T-helper 1 cell (primary cell): ENCODE measurements at places on chromosomes 6 and 20.

DNA sequence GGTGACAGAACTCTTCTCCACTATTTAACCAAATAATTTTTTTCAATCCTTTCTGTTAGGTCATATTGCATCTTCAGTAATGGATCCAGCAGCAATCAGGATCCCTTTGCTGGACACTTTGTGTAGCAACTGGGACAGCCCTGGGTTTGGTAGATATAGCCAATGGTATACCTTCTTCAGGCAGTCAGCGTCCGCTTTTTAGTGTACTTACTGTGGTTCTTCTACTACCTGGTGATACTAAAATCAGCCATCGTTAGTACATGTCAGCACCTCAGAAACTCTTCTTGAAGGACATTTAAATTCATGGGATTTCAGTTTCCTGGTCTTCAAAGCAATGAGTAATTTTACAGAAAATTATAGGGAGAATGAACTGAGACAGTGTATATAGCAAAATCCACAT lies 93.5 kb downstream of the ADGRG6 start:
- no peak for DNase-seq

- no peak for DNase-seq
Observed at GRCh38 chr6:20661721-20662120, 127.5 kb downstream of the CDKAL1 start.

DNA sequence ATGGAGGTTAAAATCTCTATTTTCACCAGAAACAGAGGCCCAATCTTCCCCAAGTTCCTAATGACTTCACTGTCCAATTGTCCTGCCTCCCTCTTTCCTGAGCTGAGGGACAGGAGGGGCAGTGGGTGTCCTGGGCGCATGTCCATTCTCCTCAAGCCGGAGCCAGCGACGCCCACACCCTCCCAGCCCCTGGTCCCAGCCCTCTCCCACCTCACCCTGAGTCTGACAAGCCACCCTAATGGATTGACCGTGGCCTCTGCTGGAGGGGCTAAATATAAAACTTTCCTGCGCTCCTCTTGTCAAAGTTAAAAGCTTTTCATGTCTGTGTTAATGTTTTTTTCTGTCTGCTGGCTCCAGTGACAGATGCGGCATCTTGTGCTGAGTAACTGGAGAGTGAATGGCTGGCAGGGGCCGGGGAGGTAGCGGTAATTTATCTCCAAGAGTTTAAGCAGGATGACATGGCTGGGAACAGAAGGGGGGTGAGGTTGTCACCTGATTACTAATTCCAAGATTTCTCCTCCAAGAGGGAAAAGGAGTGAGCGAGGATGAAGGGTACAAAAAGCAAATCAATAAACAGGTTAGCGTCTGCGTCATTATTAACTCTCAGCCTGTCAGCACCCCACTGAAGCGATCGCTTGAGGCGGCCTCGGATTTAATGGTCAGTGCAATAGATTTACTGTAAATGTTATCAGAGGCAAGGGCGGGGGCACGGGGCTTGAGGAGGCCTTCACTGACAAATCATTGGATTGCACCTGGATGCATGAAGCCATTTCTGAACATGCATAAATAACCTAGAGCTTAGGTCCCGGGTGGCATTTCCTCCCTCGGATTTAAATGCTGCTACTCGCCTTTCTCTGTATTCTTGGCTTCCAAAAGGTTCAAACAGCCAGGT lies 118.1 kb upstream of the MAFB start:
- no peak for DNase-seq

DNA sequence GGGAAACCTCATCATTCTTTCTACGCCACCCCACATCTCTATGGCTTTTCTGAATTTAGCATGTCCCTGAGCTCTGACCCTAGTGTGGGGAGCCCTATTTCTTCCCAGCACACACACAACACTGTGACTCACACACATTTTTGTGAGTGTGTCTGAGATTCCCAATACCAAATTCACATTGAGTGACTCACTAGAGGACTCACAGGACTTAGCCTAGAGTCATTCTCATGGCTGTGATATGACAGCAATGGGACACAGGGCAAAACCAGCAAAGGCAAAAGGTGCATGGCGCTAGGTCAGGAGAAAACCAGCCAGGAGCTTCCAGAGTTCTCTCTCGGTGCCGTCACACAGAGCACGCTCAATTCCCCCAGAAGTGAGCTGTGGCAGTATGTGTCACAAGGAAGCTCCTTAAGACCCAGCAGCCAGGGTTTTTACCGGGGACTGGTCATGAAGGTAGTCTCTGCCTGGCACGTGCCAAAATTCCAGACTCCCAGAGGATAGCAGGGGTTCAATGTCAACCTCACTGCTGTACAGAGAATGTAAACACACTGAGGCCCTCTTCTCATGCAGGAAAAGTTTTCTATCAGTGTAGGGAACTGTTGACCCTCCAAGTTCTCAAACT lies 6.2 kb downstream of the CSTL1 start:
- DNase-seq = no peak

GRCh38 chr6:71080133-71080532 lies 123.3 kb upstream of the B3GAT2 start:
- no peak for DNase-seq

- DNase-seq = no peak
Observed at GRCh38 chr6:18019539-18020534, 32.4 kb upstream of the KIF13A start.

- no peak for DNase-seq
Observed at GRCh38 chr20:59031564-59032022, 542 bp downstream of the ATP5F1E start.

DNA sequence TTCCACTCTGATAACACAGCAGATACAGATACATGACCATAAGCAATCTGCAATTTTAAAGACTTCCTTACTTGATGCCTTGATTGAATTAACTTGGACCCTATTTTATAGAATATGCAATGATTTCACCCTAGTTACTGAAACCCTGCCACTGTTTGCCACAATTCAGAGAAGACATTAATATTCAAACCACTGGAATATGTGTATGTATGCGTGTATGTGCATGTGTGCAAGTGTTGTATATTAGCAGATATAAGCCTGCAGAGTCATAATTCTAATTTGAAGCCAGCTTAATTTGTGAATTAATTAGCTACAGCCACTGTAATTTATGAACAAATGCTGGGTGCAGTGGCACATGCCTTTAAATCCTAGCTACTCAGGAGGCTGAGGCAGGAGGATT lies 9.3 kb downstream of the VNN2 start:
- DNase-seq = no peak

GRCh38 chr6:79574630-79575225 lies 37.5 kb upstream of the LCA5 start:
- DNase-seq = no peak

DNA sequence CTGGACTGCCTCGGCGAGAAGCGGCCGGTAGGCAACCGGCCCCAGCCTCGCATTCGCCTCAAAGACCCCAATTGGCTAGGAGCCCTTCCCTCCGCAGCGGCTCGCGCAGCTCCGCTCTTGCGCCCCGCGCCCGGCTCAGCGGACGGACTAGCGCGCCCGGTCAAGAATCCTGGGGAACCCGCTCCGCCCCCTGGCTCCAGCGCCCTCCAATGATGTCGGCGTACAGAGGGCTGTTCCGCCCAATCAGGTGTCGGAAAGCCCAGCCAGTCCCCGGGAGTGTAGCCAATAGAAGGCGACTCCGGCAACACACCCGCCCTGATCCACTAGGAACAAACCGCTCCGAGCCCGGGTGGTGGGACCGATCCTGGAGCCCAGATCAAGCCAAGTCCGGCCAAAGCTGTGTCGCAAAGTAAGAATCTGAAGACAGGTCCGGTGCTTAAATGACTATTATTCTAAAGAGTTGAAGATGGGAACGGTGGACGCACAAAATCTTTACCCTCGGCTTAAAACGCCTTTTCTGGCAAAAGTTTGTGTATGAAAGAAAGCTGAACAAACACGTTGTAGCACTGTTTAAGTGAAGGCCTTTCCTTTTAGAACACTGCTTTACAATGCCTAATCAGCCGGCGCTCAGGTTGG lies 132.2 kb downstream of the OGFRL1 start:
- no peak for DNase-seq

- DNase-seq = no peak
Observed at GRCh38 chr20:588932-589672, 21.0 kb downstream of the TCF15 start.

DNA sequence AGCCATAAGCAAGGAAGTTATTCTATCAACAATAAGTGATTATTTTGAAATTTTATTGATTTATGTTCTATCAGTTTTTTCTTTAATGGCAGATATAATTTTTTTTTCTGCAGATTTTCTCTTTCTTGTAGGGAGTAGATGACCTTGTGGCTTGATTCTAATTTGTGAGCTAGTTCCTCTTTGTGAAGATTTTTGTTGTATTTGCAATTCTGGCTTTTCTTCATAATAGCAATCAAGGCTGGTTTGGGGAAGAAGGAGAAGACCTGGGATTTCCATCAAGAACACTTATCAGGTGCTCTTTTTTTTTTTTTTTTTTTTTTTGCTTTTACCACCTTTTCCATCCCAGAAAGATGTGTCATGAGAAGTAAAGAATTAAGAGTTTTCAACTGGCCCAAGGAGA lies 324.2 kb upstream of the MAN1A1 start:
- no peak for DNase-seq

GRCh38 chr6:166541876-166542579 lies 44.5 kb downstream of the RAMACL start:
- peak; percentile 14 for DNase-seq

DNA sequence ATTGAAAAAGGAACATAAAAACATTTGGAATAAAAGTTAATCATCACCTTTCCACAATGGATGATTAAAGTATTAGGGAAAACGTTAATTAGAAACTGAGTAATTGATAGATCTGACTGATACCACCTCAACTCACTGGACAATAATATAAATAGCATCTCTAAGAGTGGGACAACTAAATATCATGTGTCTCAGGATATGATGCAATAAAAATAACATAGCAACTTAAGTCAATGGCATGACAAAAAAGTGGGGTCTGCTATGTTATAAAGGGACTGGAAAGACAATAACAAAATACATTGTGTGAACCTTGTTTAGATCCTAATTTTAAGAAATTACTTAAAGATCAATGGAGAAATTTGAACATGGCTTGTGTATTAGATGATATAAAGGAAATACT lies 10.3 kb downstream of the OR12D1 start:
- no peak for DNase-seq

- no peak for DNase-seq
Observed at GRCh38 chr6:47977314-47977713, 133.7 kb downstream of the PTCHD4 start.

DNA sequence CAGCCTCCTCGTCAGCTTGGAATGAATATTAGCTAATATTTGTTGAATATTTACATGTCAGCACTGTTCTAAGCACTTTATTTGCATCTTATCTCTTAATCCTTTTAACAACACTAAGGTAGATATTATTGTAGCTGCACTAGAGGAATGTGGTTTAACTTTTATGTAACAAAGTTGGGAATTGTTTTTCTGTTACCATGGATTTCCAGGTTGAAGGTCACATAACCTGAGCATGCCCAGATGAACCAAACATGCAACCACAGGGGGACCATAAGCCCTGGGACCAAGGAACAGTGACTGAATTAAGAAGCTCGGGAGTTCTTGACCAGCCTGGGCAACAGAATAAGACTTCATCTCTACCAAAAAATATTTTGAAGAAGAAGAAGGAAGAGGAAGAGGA lies 29.1 kb upstream of the YWHAB start:
- DNase-seq = no peak

DNA sequence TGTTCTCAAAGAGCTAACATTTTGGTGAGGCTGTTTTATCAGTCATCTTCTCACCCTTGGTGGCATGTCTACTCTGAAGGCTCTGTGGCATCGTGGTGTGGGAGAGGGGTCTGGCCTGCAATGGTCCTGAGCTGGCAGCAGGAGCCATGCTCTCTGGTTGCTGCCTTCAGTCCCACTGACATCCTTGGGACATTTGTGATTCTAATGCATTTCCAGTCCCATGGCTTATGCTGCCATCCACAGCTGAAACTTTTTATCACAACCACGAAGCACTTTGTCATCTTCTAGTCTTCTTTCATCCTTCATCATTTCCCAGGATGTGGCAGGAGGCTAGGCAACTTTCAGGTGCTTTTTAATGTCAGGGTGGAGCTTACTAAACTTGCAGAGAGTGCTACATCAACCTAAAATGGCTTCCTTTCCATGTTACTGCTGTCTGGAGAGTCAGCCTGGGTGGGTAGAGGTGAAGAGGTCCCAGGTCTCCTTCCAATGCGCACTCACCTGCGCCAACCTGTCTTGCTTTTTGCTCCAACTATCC lies 77.1 kb downstream of the GPR63 start:
- no peak for DNase-seq

DNA sequence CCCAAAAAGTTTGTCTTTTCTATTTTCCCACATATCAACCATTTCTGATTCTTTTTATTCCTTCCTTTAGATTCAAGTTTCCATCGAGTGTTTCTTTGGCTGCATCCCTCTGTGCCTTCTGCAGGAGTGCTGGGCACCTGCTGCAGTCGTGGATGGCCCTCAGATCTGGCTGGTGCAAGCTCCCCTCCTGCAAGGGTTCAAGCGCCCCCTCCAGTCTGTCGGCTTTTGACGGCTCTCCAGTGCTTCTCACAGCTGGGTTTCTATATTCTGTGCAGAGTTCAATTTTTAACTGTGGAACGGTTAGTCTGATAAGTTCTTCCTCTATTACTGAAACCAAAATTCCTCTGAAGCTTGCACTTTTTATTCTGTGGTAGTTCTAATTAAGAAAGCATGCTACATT lies 132.1 kb downstream of the HUS1B start:
- no peak for DNase-seq

GRCh38 chr6:118902726-118903125 lies 8.8 kb downstream of the ASF1A start:
- DNase-seq = no peak
